NCI-H345 (cell line): ENCODE measurements at places on chromosomes 3 and 15.

GRCh38 chr15:74839526-74840395, 3.2 kb downstream of the ULK3 start:
- no peak for DNase-seq

- no peak for DNase-seq
Observed at GRCh38 chr3:34102288-34102687, 303.9 kb downstream of the PDCD6IP start.

- DNase-seq = no peak
Observed at GRCh38 chr3:20186600-20187004, 596 bp upstream of the SGO1 start.

- DNase-seq = peak; percentile 19
Observed at GRCh38 chr3:98602078-98602678, 8.8 kb upstream of the CPOX start.

- DNase-seq = no peak
Observed at GRCh38 chr3:12288182-12289129, at the start of gene PPARG. Gene PPARG (plus strand): TSS chr3:12289070. CDS start chr3:12379712, 90,642 bp downstream.

DNA sequence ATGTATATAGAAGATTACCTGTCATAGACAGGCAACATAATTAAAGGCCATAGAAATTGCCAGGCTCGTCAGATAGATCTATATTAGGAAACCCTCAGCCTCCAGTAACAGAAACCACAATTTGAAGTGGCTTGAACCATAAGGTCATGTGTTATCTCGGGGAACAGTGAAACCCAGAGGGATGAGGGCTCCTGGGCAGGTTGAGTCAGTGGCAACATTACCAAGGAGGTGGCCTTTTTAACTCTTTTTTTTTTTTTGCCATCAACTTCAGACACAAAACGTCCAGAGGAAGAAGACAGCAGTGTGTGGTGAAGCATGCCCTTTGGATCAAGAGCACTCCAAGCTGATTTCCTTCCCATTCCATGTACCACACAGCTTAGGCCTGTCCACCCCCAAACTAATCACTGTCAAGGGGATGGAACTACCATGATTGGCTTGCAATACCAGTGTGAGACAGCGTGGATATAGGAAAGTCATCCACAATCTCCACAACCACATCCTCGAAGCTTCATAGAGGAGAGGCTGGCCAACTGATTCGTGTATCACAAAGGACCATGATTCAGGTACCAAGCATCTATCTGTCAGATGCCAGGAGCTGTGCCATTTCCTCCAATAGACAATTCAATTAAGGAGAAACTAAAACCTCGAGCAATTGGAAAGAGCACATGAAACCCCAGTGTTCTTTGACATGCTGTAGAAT, 999 bp upstream of the KIF7 start:
- no peak for DNase-seq

DNA sequence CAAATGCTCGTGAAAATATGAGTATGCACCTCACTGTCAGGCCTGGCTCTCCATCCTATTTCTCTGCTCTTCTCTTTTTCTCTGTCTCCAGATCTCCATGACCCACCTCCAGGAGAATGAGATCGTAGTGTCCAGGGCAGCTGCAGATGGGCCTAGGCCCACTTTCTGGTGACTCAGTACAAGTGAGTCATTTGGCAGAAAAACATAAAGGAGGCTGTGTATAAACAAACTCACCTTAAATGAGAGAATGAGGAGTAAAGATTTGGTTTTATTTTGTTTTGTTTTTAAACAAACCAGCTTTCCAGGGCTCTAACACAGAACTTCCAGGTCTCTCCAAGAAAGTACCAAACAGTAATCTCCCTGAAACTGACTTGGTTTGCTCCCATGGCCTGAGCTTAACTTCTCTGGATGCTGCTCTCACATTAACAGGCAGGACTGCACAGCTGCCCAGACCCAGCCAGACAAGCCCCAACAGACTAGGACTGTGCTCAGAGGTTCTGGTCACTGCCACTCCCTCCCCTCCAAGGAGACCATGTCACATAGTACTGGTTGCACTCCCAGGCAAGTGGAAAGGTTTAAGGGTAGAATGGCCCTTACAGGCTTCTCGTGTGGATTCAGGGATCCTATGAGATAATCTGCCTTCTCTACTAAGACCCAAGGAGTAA, 1.5 kb upstream of the HEG1 start:
- no peak for DNase-seq

GRCh38 chr3:87270908-87271700, 5.3 kb downstream of the POU1F1 start:
- DNase-seq = no peak

DNA sequence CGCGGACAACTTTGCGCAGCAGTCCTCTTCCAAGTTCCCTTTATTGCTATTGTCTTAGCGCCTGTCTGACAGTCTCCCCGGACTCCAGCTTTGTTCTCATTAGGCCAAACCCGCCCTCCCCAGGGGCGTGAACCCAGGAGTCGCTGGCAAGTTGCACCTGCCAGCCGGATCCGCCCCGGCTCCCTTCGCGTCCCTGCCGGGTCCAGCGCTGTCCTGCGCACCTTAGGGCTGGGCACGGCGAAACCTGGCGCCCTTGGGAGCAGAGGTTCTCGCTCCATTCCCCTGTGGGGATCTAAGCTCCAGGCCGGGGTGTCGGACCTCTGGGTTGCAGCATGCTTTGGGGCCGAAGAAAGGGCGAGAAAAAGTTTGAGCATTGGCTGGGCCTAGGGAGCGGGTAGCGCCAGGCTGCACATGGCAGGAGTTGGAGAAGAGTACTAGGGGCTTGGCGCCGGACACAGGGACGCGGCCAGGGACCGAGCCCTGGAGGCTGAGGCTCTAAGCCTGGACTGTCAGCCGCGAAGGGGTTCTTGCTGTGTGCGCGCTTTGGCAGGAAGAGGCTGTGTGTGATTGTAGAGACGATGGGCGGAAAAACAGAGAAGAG, 335.1 kb upstream of the THRB start:
- DNase-seq = no peak

DNA sequence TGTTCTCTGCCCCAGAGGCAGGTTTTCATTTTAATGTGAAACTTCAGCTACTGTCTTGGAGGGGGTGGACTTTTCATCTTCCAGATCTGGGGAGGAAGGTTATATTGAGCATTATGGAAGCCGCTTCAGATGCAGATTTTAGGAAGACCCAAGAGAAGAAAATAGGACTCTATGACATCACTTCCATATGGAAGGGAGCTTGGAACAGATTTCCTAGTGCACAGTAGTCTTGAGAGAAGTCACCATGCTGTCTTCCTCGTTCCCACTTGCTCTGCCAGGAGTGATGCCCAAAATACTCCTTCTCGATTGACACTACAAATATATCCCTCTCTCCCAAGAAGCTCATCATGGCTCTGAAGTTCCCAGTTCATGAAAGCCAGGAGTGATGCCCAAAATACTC, 197.2 kb downstream of the ATP10A start:
- DNase-seq = no peak

DNA sequence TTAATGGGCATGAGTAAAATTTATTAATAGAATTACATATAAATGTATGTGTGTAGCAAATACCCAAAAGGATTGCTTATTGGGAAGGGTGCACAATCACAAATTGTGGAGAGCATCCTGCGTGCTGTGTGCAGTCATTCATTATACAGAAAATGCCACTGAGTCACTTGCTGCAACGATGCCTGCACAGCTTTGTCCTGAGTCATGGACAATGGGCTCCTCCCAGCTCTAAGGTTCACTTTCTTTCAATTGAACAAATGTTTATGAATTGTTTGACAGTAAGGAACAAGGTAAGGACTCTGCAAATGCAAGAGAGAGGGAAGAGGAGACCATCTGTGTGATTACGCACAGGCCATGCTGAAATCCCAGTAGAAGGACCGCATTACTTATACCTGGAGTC, 18.7 kb downstream of the CFAP161 start:
- DNase-seq = no peak

DNA sequence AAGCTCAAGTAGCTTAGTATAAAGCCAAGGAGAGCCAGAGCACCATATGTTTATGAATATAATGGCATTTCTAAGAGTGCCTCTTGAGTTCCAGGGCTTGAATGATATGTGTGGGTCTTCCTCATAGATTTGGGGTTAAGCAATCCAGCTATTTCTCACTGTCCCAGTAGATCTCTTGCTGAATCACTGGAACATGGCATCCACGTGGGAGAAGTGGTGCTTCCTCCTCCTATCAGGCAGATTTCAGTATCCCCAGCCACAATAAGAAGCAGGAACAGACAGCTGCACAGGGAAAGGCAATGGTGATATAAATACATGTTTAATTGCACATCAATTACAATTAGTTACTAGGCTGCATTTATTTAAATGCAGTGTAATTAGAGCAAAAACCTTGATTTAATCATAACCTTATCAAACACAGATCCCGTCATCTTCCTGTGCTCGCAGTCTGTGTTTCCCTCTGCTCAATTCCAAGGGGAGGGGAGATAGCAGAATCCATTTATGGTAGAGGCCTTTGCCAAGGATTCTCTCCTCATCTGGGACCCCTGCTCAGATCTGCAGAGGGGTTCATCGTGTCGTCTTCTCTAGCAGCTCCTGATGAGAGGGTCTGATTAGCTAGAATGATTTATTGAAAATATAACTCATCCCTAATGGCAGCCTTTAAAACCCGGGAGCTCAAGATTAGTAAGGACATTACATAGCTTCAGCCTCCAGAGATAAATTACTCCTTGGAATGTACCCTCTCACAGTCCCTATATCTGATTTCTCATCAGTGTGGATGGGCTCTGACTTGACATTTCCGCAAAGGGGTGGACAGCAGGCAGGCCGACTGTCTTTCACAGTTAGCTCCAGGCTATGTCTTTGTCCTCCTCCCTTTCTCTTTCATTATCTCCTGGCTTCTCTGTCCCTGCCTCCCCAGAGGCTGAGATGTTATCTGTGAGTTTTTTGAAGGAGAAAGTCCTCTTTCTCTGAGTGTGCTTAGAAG, 775.9 kb downstream of the AGBL1 start:
- DNase-seq = no peak

GRCh38 chr3:74623261-74623836, 8.9 kb upstream of the CNTN3 start:
- DNase-seq = no peak

- DNase-seq = no peak
Observed at GRCh38 chr3:13265507-13265906, 154.6 kb downstream of the NUP210 start.

DNA sequence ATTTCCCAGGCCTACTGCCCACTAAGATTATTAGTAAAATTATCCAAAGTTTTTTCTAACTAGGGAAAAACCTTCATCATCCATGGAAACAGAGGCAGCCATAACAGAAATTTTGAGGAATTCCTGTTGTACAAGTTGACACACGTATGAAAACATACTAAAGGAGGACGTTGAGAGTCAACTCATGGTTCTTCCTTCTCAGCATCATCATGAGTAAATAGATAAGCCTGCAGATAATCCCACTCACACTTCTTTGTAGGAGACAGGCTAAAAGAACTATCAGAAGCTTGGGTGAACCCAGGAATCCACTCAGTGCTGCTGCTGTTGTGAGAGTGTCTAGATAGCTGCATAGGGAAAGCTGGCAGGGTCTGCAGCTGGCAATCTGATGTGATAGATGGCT, 694.8 kb upstream of the NR2F2 start:
- DNase-seq = no peak

- no peak for DNase-seq
Observed at GRCh38 chr3:40915346-40915865, 283.9 kb upstream of the CTNNB1 start.

- DNase-seq = peak; percentile 98
Observed at GRCh38 chr3:184005941-184006507, 11.7 kb downstream of the ABCC5 start.

- DNase-seq = no peak
Observed at GRCh38 chr15:42742149-42742548, 5.2 kb upstream of the CDAN1 start.

DNA sequence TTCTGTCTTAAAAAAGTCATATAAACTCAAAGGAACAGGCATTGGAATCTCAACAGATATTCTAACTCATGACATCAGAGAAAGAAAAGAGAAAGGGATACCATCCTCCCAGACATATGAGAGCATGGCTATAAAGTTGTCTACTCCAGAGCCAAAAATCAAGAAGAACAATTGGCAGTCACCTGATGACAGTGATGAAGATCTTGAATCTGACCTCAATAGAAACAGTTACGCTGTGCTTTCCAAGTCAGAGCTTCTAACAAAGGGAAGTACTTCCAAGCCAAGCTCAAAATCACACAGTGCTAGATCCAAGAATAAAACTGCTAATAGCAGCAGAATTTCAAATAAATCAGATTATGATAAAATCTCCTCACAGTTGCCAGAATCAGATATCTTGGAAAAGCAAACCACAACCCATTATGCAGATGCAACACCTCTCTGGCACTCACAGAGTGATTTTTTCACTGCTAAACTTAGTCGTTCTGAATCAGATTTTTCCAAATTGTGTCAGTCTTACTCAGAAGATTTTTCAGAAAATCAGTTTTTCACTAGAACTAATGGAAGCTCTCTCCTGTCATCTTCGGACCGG, 35.9 kb downstream of the UNC13C start:
- no peak for DNase-seq

GRCh38 chr3:14230729-14231128, 52.1 kb downstream of the LSM3 start:
- no peak for DNase-seq

DNA sequence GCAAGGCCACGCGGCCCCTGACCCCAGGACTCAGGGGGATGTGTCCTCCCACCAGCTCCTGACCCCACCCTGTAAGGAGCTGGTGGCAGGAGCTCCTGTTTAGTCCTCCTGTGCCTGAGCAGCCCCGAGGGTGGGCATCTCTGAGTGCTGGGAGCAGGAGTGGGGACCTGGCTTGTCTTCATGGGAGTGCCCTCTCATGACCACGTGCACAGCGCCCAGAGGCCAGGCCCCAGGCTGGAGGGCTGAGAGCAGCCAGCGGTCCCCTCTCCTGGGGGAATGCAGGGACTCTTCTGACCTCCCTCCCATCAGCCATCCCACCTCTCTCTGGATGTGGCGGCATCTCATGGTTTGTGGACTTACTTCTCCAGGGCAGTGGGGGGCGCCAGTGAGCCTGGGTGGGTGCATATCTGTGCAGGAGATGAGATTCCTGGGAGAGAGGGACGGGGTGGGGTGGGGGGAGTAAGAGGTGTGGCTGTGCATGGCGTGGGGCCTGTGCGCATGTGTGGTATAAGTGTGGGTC, 205.6 kb downstream of the TBC1D2B start:
- DNase-seq = no peak

DNA sequence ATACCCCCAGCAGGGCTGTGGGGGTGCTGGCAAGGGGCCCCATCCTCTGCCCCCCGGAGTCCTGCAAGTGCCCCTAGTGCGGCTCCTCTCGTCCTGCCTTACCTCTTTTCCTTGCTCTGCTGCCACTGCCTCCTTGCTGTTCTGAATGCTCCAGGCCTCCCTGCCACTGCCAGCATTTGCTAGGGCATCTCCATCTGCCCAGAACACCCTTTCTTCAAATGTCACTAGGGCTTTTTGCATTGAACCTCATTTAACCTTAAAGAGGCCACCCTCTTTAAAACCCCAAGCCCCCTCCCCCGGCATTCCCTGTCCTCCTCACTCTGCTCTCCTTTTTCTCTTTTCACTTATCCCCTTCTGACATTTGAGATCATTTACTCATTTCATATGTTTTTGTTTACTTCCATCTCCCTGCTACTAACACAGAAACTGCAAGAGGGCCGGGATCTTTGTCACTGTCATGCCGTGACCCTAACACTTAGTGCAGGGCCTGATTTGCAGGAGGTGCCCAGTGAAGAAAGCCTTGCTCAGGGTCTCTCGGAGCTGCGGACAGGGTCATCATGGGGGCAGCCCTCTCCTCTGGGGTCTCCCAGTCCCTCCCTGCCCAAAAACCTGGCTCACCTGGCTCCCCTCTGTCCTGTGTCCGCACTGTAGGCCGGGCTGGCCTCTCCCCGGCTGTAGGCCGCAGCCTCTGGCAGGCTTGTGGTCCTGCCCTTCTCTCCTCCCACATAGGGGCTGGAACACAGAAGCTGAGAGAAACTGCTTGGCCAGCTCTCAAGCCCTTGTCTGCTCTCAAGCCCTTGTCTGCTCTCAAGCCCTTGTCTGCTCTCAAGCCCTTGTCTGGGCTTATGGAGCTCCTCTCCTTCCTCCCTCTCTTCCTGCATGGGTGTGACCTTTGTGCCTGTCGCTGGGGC, at the start of gene ACOX2:
ACOX2 (minus strand) TSS at position 690 of the 911 bp plus-strand sequence. CDS start 2,084 bp downstream, outside the sequence.
- no peak for DNase-seq
